ENCODE measurements at places on chromosomes 3 and 15.
A peak's percentile ranks its signal among the peaks of the same experiment; 100 is the strongest.

DNA sequence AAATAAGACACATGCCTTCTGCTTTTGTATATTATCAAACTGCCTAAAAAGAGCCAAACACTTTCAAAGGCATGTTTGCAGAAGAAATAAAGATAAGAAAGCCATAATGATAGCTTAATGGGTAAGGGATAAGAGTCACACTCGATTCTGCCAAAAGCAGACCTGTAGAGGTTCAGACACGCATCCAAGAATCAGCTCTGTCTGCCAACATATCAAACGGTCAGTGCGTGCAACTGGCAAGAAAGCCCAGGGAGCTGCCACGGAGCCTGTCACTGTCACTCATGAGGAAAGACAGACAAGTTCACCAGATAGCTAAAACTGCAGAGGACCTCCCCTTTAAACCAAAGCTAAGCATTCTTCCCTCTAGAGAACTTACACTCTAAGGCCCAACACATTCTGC, 23.2 kb downstream of the DCP1A start:
- no peak for DNase-seq

DNA sequence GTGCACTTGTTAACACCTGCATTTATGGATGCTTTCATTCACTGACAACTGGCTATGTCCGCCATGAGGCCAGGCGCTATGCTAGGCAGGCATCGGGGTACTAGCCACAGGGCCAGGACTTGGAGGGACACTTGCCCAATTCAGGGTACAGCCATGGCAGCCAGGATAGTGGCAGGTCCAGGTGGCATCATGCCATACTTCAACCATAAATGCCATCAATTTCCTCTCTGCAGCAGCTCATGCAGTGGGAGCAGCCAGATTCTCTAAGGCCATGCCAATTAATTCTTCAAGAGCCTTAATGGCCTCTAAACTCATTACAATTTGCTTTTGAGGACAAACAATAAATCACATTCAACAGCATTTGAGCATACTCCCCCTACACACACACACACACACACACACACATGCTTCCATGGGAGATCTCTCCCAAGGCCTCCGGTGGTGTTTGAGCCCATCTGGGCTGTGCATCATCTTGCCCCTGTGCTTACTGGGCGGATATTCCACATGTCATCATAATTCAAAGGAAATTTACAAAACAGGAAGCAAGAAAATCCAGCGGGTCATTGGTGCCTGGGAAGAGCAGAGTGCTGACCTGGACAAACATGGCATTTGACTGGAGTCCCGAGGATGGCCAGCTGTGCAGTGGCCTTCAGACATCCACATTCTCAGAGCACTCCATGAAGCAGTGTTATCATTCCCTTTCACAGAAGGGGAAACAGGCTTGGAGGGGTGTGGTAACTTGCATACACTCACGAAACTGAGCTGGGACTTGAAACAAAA, 109.1 kb downstream of the IQSEC1 start:
- DNase-seq, result no peak

DNA sequence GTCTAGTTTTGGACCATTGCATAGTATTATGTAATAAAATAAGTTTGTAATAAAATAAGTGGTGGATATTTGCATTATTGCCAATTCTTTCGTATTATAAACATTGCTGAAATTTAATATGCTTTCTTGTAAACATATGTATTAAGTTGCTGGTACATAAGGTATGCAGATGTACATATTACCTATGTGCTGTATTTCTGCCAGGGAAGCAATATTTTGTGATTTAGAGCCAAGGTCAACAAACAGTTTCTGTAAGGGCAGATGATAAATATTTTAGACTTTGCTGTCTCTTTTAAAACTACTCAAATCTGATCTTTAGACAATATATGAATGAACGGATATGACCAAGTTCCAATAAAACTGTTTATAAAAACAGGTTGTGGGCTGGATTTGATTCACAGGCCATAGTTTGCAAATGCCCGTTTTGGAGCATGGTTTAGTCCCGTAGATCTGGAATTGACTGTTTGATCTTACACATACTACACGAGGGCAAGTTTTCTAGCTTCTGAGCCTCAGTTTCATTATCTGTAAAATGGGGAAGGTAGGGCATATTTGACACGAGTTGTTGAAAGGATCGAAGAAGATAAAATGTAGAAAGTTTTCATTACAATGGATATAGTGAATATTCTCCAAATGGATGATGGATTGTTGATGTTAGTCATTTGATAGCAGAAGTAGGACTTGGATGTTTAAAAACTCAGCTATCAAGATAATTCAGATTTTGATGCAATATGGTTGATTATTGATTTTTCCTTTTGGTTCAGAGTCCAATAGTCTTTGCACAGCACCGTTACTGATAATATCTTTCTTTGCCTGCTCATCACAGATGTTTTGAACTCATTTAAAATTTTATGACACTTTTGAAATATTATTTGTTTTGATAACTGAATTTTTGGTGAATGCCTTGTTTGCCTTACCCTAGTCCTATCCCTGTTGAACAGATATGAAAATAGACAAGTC, 394.6 kb downstream of the FEZF2 start:
- DNase-seq, result no peak

DNA sequence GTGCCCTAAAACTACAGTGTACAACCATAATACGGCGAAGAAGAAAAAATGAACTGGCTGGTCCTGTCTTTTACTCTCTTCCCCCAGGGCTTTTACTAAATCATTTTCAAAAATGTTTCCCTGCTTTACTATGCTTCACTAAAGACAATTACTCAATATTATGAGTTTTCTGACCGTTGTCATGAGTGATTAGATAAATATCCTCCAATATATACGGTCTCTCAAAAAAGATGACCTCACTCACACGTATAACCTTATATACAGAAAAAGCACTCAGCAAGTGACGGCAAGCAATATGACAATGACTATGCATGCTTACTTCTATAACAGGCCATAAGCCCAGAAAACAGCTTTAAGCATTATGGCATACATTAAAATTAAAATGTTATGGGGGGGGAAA, 60.5 kb downstream of the TBL1XR1 start:
- DNase-seq, result no peak

DNA sequence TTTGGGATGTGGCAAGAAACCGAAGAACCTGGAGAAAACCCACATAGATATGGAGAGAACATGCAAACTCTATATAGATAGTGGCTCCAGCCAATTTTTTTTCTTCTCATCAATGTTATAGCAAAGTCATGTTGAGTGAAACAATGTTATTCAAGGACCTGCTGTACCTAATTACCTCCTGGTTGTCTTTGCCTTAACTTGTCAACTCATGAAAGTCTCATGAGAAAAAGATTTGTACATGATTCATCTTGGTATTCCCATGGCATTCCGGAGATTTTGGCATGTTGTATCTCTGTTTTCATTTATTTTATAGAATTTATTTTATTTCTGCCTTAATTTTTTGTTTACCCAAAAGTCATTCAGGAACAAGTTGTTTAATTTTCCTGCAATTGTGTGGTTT, 303.8 kb upstream of the CDIN1 start:
- DNase-seq, result no peak

- DNase-seq, result no peak
Measured at GRCh38 chr3:97960993-97961766, 11.1 kb downstream of the RIOX2 start.

DNA sequence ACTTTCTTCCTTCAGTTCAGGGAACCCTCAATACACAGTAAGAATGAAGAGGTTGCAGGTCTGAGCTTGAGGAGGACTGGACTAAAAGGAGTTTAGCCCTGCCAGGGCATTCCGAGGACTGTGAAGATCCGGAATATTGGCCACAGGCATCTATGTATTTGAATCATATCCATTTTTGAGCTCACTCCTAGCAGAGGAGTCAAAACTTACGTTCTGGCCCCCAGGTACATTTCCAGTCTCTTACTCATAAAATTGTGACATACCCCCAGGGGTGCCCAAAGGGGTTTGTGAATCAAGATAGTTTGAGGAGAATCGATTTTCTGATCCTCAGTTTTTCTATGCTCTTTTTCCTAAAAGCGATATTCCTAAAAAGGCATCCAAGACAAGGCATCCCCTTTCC, 27.6 kb upstream of the SRP14 start:
- DNase-seq, result no peak

DNA sequence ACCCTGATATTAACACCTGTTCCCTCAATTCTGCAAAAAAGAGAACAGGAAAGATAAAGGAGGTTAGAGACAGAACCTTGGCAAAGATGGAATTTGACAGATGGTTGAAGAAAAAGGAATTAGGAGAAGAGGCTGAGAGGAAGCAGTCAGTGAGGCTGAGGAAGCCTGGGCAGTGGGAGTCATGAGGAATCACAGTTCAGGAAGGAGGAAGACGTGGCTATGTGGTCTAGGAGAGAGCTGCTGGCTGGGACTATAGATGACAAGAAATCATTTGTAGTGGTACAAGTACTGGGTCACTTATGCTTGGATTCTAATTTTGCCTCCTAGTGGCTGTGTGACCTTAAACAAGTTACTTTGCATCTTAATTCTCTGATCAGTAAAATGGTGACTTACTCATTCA, 49.0 kb downstream of the LARS2 start:
- no peak for DNase-seq

DNA sequence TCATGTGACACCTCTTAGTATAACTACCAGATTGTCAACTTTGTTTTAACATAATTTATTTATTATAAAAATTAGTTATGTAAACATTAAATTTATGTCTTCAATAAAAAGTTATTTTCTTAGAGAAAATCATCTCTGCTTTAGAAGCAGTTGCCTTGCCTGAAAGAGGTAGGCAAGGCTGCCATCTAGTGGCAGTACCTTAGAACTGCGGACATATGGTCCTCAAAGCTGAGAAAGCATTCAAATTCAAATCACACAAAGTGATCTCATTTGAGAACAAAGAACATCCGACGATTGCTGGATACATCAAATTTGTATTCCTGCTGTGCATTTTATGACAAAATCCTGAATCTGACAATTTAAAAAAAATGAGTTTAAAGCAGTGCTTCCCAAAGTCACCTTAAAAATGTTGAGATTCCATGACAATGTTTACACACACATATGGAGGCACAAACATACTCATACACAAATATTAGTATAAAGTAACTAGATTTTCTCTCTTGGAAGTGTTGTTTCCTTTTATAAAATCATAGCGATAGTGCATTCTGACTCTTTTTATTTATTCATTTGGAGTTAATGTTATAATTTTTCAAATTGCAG, 617.4 kb downstream of the CADM2 start:
- DNase-seq, result peak; percentile 94

GRCh38 chr15:97759363-97759762, 201.1 kb upstream of the ARRDC4 start:
- no peak for DNase-seq

- DNase-seq, result no peak
Measured at GRCh38 chr3:54357301-54357700, 234.9 kb downstream of the CACNA2D3 start.

GRCh38 chr3:73664389-73664788, 39.6 kb upstream of the PDZRN3 start:
- no peak for DNase-seq

- no peak for DNase-seq
Measured at GRCh38 chr3:76723366-76723765, 316.5 kb upstream of the ROBO2 start.

DNA sequence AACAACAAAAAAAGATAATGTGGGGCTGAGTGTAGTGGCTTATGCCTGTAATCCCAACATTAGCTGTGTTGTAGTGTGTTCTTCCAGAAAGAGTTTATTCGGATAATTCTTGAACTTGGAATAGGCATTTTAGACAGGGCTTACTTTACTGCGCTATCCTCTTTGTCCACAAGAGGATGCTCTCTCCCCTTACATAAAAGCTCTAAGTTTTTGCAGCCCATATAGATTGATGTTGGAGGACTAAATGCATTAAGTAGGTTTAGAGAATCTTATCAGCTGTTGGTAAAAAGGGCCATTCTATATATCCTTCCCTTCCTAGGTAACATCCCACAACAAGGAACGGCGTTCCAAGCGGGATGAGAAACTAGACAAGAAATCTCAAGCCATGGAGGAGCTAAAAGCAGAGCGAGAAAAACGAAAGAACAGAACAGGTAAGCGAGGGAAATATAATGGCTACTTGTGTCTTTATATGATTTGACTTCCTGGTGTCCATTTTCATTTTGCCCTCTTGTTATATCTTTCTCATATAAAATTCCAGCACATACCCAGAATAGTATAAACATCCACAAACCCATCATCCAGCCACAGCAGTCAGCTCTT, 27.8 kb upstream of the ITPKA start:
- DNase-seq, result peak; percentile 48

DNA sequence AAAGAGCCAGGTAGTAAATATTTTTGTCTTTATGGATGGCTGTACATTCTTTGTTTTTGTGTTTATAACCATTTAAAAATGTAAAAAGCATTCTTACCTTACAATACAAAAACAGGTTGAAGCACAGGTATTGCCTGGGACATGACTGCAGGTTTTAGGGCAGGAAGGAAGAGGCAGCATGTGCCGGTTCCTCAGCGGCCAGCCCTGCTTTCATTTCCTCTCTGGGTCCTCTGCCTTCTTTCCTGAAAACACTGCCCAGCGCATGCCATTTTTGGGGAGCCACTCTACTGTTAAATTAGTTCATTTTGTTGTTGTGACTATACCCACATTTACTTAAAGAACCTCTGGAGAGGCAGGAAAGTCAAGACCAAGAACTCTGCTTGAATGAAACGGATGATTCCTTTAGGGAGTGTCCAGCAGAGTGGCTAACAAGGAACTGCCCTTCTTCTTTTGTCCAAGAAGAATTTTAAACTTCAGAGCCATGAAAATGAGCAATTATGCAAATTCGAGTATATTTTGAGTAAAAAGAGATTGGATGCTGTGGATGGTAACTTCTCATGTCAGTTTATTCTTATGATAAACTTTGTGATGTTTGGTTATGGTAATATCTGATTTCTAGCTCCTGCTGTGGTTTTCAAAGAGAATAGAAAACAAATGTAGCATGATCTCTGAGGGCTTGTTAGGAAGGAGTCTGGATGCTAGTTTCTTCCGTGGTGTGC, 52.7 kb downstream of the SACM1L start:
- peak; percentile 23 for DNase-seq

- no peak for DNase-seq
Measured at GRCh38 chr3:4703054-4703480, 209.9 kb downstream of the ITPR1 start.

- DNase-seq, result no peak
Measured at GRCh38 chr3:187227658-187228258, 30.5 kb downstream of the RTP1 start.

- no peak for DNase-seq
Measured at GRCh38 chr3:175211466-175211865, 352.3 kb downstream of the NAALADL2 start.

- no peak for DNase-seq
Measured at GRCh38 chr15:58840048-58840447, 68.9 kb downstream of the MINDY2 start.
